Small intestine (tissue), 16 donors: ENCODE measurements at places on chromosomes 16 and 17.

DNA sequence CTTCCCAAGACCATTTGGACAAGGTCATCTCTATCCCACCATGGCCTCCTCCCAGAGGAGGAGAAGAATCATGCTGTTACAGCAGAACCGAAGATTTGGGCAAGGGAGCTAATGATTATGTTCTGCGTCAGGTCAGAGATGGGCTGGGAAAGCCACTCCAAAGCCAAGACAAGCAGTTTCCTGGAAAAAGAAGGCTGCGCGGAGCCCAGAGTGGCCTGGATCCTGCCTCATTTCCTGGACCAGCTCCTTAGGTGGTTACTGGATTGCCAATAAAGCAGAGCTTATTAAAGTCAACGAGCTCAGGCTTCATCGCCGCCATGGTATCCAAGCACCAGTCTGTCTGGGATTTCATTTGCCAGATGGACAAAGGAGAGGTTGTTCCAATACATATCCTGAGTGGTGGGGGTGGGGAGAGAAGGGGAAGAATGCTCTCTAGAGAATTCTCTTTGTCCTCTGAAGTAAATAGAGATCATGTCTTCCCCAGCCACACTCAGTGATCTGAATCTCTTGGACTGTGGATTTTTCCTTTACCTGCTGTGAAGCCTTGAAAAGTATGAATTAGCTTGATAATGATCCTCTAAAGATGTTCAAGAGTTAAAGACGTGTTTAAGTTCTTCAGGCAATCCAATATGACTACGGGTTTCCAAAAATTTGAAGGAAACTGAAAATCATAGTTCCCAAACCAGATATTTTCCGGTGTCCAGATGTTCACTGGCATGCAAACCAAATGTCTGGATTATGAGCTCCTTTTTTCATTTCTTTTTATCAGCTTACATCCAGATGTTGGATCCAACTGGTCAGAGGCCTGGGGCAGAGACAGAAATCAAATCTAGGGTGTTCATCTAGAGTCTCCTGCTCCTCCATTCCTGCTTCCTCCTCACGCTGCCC, 17.7 kb downstream of the PRAC1 start:
- no peak for DNase-seq

DNA sequence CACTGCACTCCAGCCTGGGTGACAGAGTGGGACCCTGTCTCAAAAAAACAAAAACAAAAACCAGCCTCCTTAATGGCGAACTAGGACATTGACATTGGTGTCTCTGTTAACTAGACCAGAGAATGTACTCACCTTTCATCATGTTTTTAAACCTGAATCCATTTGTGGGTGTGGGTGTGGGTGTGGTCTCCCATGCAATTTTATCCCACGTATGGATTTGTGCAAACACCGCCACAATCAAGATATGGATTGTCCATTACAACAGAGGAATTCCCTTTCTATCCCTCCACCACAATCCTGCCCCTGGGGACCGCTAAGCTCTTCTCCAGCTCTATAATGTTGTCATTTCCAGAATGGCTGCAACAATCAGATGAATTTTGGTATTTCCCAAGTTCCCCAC, 49.9 kb downstream of the DNAH17 start:
- DNase-seq: no peak

DNA sequence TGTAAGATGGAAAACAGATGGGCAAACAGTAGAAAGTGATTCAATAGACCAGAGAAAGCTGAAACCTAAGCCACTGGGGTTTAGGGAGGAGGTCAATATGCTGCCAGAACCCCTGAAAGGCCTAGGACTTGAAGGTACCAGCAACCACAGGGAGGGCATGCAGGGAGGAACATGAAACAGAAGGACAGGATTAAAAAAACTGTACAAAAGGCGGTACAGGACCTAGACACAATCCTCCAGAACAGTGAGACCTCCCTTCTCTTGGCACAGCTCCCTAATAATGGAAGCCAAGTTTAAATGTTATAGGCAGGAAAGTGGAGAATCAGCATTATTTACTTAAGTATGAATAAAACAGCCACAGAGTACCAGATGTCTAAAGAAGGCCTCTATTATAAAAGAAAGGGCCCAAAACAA, 105.5 kb downstream of the SPAG9 start:
- no peak for DNase-seq

DNA sequence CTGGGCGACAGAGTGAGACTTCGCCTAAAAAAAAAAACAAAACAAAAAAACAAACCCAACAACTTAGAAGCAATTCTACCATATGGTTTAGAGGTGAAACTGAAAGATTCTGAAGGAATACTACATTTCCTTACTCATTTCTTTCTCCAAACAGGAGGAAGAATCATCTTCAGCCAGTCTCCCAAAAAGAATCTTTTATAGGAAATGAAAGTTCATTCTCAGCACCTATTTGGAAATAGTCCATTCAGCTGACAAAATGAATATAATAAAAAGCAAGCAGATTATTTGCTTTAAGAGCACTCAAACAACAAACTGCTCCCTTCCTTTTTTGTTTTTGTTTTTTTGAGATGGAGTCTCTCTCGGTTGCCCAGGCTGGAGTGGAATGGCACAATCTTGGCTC, 17.7 kb downstream of the GRB2 start:
- no peak for DNase-seq

- DNase-seq: no peak
Observed at GRCh38 chr17:40086150-40087044, 14.0 kb downstream of the NR1D1 start.

DNA sequence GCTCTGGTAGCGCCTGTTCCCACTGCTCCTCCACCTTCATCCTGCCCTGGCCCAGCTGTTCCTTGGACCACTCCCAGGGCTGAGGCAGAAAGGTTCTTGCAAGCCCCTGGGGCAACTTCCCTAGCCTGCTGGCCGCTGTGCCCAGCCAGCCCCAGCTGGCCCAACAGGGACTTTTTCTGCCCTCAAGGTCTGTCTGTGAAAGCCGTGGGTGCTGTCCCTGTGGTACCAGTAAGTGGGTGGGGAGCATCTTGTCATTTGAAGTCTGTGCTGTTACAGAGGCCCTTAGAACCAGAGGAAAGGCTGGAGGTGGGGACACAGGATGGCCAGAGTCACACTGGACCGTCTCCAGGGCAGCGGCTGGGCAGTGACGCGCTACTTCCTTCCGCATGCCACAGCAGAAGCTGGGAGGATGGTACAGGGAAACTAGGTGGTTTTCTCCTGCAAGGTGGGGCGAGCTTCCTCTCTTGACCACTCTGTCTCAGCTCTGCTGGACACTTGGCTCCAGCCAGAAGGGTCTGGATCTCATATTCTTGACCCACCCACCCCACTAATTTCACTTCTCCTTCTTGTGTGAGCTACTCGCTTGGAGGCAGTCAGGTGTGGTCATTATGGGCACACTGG, 87.8 kb downstream of the PLCG2 start:
- DNase-seq: no peak

DNA sequence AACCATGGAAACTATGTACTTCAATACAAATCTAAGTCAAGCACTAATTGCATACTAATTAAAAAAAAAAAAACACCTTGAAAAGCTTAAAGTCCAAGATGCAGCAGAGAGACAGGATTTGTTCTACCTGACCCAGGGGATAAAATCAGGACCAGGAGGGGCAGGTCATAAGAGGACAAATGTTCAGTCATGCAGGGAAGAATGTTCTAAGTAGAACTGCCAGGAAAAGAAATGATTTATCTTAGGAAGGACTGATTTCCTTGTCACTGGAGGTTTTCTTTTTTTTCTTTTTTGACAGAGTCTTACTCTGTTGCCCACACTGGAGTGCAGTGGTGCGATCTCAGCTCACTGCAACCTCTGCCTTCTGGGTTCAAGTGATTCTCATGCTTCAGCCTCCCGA, 9.1 kb upstream of the GHDC start:
- DNase-seq: peak; percentile 18

DNA sequence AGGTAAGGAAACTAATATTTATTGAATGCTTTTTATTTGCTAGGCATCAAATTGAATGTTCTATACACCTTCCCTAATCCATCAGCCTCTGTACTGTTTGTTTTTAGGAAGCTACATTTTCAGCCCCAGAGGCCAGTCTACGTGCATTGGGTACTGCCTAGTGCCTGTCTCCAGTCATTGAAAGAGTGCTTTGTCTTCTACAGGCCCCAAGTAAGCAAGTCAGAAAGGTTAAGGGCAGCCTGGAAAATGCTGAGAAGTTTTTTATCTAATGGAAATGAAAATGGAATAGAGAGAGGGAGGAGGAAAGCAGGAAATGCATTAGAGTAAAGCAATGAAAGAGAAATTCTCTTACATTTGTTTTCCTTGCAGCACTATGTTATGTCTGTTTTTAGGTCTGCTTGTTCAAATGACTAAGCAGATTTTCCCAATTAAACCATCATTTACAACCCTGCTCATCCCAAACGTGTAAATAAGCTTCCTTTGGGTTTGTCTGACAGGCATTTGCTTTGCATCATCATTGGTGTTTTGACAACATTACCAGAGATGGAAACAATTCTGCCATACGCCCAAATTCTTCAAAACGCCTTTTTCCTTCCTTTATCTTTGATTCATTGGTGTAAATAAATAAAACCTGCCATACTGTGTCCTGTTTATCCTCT, 116.0 kb upstream of the GOT2 start:
- DNase-seq: no peak

DNA sequence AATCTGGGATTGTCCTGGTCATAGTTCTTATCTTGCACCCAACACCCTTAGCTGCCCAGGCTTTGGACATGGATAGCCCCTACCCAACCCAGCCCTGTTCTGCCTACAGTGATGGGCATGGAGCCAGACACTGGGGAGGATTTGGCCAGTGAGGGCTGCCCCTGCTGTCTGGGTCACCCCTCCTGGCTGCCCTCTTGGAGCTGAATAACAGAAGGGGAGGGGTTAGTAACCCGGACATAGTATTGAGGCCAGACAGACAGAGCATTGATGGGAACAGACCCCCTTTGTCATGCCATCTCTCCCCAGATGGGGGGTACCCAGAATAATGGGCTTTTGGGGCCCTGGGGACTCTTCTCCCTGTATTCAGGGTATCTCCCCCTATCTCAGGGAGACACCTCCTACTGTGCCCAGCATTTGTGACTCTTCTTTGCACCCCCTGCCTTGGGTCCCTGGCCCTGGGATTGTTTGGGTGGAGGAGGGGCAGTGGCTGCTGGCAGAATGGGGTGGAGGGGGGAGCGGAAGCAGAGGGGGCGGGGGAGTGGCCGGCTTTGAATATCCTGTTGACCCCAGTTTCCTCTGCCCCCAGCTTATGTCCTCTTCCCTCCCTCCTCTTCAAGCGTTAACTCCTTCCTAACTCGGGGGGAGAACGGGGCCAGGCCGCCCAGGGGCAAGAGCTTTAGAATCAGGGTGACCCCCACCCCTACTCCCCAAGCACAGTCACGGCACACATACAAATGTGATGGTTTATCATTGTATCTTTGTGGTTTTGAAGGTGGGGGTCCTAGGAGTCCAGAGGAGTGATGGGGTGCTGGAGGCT, 17.0 kb downstream of the GJD3 start:
- DNase-seq: no peak

GRCh38 chr16:11409398-11409797, 64.1 kb downstream of the RMI2 start:
- DNase-seq: no peak

GRCh38 chr17:7043497-7044198, at the start of gene SLC16A11:
SLC16A11 (minus strand) TSS chr17:7044092; CDS start chr17:7043513, 579 bp downstream.
- peak; percentile 52 for DNase-seq

DNA sequence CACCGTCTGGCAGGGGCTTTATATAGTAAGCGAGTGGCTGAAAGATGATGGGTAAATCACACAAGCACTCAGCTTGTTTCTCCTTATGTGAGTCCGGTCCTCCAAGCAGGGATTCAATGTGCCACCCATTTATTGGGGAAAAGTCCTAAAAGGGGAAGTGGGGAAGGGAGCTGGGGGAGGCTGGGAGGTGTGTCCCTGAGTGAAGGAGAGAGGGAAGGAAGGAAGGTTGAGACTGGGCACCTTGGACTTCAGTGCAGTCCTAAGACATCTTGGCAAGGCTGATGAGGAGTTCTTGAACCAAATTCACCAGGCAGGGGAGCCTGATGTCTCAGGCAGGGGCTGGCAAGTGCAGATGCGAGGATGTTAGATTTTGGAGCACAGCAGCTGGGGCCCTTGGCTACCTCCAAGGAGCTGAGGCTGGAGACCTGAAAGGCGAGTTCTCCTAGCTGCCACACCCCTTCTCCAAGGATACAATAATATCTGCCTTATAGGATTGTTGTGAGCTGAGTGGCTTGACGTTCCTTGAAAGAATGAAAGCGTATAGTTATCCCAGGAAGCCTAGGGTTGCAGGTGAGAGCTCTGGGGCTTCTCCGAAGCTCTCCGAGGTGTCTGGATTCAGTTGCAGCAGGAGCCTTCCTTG, 23.0 kb upstream of the CYLD start:
- no peak for DNase-seq
